ENCODE measurements at places on chromosomes 11 and 22.
A peak's percentile ranks its signal among the peaks of the same experiment; 100 is the strongest.

- DNase-seq = no peak
These were observed 54.9 kb downstream of the ENDOD1 start for GRCh38 chr11:95144313-95145235.

- DNase-seq = no peak
These were observed 57.5 kb upstream of the ANO1 start for GRCh38 chr11:70020336-70021214.

- peak; percentile 18 for DNase-seq
These were observed 107.8 kb downstream of the FAR1 start for GRCh38 chr11:13776134-13776815.

DNA sequence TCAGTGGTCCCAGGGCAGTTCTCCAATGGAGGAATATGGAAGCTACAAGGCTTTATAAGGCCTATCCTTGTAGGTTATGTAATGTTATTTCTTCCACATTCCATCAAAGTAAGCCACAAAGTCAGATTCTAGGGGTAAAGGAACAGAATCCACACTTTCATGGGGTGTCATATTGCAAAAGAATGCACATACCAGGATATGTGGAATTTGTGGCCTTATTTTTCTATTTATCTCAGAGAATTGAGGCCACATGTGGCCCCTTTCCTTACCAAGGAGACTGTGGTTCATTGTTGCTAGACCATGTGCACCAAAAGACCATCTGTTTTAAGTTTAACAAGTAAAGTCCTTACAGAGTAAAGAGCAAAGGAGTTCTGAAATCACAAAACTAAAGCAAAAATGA lies 12.9 kb downstream of the LRRC4C start:
- DNase-seq = no peak

- no peak for DNase-seq
These were observed 7.1 kb upstream of the MEN1 start for GRCh38 chr11:64817476-64817875.

DNA sequence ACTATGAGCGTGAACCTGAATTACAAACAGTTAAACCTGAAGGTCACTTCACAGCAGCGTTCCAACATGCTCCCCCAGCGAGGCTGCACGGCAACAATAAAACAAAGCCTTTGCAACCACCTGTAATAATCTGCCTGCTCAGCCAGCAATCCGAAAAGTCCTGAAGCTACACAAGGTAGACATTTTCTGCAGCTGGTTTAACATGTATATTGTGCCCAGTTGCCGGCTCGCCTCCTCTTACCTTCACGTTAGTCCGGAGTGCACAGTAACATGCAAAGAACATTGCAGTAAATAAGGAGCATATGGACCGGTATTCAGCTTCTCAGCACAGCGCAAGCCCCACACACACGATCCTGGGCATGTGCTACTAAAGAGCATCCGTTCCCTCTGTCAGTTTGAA lies 704.3 kb downstream of the DLG2 start:
- DNase-seq = no peak

DNA sequence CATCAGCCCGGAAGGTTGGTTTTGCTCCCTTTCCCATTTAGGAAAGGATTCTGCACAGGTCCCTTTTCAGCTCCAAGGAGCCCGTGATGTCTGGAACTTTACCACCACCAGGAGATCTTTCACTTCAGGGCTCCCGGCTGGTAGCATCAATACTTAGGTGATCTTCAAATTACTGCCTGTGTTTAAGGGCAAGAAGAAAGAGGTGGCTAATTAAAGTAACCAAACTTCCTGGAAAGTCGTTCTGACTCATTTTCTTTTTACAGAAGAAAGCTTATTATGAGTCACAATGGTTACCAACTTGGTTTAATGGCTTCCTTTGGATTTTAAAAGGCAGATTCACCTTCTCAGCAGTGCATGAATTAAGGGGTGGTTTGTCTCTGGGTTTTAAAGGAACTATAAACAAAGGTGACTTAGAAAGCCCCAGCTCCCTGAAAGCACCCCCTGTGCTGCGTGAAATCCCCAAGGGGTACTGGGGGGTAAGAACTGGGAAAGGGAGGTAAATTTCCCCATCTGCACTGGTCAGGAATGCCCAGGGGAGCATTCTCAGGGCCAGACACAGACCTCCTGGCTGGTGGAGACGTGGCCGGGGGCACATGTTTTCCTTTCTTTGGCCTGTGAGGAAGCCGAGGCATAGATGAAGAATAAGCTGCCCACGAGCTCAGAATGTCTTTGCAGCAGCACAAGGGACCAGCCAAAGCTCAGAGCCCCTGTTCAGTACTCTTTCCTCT lies 8.8 kb downstream of the POU2F3 start:
- no peak for DNase-seq

DNA sequence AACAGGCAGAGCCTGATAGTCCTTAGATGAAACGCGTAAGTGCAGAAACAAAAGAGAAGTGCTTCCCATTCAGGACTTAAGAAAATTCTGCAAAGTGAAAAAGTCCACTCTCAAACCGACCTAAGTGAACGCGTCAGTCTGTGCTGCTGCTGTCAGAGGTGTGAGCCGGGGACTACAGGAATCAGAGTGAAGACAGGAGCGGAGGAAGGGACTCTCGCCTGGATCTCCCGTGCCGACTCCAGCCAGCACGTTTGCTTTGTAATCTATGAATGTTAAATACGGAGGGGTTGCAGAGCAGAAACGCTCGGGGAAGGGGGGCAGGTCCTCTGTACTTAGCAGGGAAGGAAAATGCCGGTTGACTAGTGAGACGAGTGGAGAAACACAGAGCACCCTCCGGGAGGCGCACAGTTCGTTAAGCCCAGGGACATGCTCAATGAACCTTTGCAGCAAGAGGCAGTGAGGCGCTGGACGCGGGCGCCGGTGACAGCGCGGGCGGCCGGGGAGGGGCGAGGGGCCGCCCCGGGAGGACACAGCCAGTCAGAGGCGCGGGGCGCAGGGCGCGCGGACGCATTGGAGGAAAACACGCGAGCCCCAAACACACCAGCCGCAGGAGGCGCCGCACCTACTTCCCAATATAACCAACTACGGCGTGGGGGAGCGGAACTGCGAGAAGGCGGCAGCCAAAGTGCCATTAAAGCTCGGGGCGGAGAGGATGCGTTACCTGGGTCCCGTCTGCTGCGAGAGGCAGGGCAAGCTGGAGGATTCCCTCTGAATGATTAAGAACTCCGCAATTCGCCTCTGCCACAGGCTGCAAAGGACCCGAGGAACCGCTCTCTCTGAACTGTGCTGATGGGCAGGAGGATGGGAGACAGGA lies at the start of gene CNTN5:
CNTN5 (plus strand) TSS at position 598 of the 874 bp plus-strand sequence.
- DNase-seq = no peak

DNA sequence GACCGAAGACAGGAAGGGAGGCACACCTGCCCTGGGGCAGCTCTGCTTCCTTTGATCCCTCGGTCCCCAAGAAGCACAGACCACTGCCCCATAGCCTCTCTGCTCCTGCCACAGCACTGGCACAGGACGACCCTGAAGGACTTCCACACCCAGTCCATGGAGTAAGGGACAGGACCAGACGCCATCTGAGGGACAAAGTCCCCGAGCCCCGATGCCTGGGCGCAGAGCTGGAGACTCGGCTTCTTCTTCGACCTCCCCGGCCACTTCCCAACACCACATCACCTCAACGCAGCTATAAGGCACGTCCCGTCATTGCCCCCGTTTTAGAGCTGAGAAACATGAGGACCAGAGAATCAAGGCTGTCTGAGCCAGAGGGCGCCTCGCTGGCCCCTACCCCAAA lies 310.5 kb downstream of the BRD1 start:
- no peak for DNase-seq

DNA sequence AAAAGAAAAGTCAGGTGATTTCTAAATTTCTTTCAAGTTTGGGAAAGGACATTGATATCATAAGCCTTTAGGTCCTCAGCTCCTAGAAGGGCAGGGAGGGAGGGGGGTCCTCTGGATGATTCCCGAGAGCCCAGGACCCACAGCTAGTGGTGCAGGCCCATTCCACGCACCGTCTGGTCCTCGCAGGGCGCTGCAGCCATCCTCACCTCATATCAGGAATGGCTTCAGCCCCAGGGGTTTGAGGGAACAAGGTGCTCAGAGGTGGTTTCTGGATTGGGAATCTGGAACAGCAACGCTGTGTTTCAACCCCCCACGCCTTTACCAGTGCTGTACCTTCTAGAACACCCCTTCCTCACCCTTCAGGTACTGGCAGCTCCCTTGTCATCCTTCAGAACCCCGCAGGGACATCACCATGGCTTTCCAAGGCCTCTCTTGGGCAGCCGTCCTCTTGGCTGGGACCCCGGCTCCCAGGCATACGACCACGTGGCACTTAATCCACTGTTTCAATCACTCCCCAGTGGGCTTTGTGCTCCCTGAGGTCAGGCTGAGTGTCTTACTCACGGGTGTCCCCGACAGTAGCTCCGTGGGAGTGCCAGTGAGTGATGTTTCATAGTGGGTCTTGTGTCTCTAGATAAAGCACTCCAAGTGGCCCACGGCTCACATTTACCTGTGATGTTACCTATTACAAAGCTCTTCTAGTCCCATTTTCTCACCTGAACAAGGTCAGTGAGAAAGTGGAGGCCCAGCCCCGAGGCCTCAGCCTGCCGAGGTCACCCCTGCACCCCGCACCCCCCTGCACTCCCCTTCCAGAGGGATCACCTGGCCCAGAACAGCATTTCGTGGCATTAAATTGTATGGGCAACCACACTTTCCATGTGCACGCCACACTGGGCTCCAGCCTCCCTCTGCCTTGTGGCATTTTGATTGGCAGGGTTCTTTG lies 93.9 kb downstream of the MORC2 start:
- DNase-seq = no peak

DNA sequence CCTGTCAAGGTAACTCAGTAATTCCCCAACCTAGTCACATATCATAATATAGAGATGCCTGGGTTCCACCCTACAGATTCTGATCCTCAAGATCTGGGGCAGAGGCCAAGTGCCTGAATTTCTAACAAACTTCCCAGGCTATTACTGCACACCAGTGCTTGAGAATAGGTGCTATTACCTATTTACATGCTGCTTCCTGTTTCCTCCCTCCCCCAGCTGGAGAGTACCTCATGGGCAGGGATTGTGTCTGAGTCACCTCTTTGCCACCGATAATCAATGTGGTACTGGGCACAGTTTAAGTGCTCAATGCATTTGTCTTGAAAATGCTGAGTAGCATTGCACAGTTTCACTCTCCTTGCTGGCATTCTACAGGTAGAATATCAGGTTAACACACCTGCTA lies 582.2 kb upstream of the CADM1 start:
- DNase-seq = no peak

DNA sequence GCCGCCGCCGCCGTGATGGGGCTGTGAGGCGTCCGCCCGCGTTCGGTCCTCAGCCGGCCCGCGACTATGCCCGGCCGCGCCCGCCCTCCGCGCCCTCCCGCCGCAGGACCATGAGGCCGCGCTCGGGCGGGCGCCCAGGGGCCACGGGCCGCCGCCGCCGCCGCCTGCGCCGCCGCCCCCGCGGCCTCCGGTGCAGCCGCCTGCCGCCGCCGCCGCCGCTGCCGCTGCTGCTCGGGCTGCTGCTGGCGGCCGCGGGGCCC lies 215 bp downstream of the ZNRF3 start:
- DNase-seq = no peak

DNA sequence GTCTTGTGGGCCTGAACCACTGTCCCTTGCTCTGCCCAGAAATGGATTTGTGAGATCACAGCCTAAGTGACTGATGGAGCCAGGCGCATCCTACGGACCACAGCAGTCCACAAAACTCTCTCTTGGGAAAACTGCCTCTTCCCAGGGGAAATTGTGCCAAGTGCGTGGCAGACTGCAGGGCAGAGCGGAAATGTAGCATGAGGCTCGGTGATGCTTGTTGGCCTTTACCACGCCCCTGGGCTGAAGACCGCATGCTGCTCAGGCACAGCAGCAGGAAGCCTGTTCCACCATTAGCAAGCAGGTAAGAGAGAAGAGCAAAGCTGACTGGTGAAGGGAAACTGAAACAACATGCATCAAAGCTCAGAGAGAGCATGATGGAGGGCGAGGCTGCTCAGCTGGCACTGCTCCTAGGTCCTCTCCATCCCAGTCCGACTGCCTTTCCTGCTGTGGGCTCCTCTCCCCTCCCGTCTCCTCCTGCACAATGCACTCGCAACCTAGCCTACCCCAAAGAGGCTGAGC lies 26.5 kb upstream of the SCARF2 start:
- DNase-seq = peak; percentile 20

- no peak for DNase-seq
These were observed 149.6 kb downstream of the METTL15 start for GRCh38 chr11:28257761-28258160.

Data from stimulated activated CD8-positive, alpha-beta memory T cell treated with anti-CD3 and anti-CD28 coated beads, Interleukin-4, amount 100 ng/mL, for 4 hours (primary cell).